ENCODE measurements at places on chromosomes 7 and 10.

DNA sequence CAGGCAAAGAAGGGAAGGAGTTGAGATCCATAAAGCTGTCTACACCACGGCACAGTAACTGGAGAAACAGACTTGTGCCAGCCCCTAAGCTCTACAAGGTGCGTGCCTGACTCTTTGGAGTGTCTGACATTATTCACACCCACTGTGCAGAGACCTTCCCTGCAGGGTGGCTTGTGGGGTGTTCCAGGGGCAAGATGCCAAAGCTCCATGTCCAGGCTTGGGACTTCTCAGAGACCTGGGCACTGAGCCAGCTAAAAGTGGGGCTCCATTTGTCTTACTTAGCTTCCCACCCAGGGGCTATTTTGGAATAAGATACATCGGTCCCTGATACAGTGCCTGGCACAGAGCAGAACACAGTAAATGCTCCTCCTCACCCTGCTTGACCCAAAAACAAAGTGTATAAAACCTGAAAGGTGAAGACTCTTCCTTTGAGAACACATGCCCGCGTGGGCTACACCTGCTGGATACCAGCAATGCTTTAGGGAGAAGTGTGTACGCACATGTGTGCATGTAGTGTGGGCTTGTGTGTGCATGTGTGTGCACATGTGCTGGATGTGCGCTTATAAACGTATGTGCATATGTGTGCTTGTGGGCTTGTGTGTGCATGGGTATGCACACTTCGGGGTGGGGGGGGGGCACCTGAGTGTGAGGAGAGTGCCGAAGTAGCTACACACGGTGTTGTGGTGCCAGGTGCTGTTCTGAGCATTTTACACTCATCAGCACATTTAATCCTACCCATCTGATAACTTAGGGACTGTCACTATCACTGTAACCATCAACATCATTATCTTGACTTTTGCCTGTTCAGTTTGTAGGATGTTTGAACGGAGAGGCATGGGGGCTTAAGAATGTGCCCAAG, 143.0 kb downstream of the ARHGAP22 start:
- no peak for DNase-seq

DNA sequence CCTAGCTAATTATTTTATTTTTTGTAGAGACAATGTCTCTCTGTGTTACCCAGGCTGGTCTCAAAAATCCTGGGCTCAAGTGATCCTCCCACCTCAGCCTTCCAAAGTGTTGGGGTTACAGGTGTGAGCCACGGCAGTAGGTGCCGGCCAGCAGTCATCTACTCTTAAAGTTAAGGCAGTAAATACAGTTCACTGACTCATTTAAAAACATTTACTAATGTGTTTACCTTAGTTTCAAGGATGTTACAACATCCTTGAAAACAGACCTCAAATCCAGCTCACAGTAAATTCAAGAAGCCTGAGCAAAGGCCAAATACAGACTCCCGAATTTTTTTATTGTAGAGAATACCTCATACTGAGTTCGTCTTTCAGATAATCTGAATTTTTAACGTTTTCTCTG, 29.6 kb upstream of the ABCB4 start:
- DNase-seq: no peak

DNA sequence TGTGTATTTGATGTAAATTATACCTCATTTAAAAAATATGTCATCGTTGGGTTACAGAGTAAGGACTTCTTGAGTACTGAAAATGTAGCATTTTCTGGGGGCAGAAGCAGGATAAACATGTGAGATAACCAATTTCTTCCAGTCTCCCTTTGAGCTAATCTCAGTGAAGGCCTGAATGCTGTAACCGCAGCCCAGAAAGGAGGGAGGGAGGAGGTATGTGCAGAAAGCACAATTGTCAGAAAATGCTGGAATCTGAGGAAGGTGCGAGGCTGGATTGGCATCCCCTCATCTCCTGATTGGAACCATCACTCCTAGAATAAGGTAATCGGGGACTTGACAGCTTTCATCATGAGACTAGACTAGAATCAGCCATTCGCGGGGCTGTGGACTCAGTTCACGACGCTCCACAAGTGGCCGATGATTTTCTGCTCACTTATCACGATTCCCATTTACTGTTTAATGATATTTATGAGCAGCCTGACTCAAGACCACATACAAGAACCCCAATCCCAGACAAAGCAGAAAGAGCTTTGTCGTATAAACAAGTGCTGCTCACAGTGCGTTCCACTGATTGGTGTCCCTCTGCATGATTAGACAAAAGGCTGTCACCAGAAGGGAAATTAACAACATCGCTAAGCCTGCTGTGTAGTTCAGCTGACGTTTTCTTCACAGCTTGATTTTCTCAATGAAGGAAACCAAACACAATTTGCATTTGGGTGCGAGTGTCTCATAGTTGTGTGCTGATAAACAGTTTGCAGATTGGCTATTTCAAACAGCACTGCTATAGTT, 93.2 kb downstream of the SVIL start:
- DNase-seq: no peak

DNA sequence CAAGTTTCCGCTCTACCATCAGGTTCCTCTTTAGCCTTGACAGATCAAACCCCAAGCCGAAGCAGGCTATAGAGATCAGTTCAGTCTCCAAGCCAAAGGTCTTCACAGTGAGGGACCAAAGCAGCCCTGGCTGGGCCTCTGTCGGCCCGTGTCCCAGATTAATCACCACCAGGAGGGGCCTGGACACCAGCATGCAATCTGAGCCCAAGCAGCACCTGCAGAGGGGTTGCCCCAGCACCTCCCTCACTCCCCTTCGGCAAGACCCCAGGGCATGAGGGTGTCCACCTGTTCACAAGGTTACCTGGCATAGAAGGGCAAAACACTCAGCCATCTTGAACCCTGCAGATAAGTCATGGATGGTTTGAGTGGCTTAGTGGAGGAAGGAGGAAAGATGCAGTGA, 36.0 kb downstream of the FBXW4 start:
- DNase-seq: no peak

Measured in activated CD4-positive, alpha-beta T cell treated with anti-CD3 and anti-CD28 coated beads, Interleukin-2, amount 10 ng/mL, durations not matched to agents 7 days and 5 days (primary cell).